ENCODE measurements at places on chromosomes 13 and 19.

DNA sequence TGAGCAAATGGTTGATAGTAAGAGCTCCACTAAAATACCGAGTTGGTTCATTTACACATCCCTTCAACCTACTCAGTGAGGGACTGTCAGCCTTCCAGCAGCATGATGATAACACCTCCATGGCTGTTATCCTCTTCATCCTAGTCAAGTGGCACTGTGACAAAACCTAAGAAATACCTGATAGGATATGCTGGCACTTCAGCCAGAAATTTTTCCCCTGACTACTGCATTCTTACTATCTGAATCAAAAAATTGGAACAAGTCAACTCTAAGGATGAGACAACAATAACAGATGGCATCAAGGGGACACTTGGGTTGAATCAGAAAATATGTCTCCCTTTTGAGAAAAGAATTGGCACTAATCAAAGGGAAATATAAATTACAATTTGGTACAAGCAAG, 193.9 kb downstream of the KCTD12 start:
- DNase-seq = no peak

DNA sequence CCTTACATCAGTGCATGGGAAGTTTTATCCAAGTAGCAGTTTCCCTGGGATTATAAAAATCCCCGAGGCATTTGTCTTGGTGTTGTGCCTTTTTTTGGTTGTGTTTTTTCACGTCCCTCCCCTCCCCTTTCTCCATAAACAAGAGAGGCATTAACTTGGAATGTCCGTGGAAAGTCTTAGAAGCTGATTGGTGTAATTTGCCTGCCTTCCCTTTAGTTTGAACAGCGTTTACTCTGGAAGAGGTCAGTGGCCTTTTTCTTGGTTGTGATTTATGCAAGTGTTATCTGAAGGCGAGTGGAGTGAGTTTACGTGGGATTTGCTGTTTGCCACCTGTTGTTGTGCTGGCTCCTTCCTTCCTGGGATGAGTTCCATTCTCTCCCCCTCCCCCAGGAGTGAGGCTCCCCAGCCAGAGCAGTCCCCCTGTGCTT, 7.2 kb downstream of the ACTN4 start:
- DNase-seq = no peak

DNA sequence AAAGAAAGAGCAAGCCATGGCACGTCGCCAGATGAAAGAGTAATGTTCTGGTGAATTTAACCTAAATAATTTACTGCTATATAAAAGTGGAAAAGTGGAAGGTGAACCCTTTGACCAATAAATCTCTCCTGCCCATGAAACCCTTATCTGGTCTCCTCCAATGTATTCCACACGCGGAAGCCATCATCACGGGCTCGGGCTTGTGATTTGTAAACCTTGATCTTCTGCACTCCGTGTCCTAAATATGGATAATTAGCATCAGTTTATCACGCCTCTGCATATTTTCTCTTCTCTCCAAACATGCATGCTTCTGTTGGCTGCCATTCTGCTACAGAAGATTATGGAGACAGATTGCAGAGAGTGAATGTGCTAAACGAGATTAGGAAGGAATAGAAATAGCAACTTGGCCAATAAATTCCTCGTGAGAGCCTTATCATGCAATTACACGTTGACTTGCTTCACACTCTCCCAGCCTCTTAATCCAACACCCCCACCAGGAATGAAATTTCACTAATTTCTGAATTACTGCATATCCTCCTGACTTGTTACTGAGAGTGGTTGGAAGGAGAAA, 34.5 kb downstream of the SOX1 start:
- no peak for DNase-seq

- no peak for DNase-seq
Measured at GRCh38 chr19:29107831-29108230, 105.1 kb downstream of the UQCRFS1 start.

DNA sequence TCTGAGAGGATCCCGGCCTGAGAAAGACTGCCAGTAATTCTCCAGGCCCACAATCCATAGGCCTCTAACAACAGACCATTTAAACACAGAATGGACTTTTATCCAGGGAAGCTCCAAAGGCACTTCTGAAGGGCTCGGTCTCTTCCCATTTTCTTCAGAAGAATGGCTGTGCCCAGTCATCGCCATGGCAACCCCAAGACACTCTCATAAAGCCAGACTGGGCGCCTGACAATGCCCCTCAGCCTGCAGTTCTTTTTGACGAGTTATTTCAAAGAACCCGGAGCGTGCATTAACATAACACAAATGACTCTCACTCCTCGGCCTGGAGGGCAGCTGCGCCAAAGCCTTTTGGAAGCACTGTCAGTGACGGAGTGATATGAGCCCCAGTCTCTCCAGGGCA, 61.0 kb downstream of the RASA3 start:
- DNase-seq = no peak

- DNase-seq = no peak
Measured at GRCh38 chr13:18936104-18936503, 245.5 kb downstream of the TUBA3C start.

DNA sequence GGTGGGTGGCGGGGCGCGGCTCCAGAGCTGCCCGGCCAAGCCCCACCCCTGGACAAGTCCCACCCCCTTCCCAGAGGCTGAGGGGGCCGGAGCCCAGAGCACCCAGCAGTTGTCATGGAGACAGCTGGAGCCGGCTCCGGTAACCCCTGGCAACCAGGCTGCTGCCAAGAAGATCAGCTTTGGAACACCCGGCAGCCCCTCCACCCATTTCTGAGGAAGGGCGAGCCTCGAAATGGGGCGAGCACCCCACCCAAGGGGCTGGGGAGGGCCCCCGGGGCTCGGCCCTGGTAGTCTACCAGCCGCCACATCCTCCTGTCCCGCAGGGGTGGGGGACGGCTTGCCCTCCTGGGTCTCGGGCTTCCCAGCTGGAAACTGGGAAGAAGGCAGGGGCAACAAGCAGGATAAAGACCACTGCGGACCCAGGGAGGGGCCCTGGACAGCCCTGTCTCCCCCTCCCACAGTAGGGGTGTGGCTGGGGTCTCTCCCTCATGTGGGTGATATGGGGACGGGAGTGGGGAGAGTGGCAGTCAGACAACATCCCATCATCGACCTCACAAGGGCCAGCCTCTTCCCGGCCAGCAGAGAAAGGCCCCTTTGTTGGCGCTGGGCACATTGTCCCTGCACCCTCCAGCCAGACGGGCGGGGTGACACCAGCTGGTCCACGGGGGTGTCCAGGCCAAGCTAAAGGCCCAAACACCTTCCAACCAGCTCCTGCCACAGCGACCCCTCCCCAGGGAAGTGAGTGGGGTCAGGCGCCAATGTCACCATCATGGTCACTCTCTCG, 1.5 kb downstream of the CERS1 start:
- no peak for DNase-seq

DNA sequence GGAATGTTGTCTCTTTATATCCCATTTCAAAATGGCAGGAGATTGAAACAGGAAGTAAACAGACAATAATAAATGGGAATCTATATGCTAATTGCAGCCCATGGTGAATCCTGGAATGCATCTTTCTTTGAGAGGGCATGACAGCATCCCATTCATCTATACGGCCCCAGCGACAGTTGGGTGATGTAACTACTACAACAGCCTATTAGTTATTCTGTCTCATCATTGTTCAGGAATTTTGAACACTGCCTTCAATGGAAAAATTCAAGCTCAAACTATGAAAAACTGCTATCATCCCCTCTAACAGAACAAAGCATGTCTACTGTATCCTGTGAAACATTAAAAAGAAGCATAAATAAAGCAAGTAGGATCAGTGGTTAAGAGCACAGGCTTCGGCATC, 262.1 kb downstream of the DCT start:
- no peak for DNase-seq

GRCh38 chr13:22596171-22596863, 584.5 kb upstream of the SGCG start:
- DNase-seq = no peak

DNA sequence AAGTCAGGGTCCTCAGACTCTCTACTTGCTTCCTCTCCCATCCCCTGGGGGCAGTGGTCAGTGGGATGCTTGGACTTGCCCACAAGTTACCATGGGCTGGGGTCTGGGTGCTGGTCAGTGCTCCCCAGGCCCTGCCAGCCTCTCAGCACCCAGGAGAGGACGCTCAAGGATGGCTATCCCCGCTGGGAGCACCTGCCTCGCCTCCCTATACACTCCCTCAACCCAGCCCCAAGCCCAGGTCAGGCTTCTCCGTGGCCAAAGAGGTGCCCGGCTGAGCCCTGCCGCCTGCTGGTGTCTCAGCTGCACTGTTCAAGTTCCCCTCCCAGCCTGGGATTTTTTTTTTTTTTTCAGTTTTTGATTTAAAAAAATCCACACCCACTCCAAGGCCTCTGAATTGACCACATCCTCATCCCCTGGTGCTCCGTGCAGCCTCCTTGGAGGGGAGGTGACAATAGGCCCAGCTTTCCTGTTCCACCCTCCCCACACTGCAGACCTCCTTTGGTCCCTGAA, 10.8 kb downstream of the F2RL3 start:
- peak; percentile 57 for DNase-seq

DNA sequence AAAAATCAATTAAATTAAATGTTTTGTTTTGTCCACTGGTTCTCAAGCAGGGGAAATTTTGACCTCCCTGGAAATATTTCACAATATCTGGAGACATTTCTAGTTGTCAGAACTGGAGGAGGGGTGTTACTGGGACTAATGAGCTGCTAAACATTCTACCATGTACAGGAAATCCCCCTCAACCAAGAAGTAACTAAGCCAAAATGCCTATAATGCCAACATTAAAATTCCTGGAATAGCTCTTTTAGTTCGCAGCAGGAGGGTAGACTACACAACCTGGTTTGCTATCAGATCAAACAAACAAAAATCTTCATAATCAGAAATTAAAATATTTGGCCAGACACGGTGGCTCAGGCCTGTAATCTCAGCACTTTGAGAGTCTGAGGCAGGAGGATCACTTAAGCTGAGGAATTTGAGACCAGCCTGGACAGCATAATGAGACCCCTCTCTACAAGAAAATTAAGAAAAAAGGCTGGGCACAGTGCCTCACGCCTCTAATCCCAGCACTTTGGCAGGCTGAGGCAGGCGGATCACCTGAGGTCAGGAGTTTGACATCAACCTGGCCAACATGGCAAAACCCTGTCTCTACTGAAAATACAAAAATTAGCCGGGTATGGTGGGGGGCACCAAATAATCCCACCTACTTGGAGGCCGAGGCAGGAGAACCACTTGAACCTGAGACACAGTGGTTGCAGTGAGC, 13.7 kb upstream of the SMARCA4 start:
- DNase-seq = no peak

DNA sequence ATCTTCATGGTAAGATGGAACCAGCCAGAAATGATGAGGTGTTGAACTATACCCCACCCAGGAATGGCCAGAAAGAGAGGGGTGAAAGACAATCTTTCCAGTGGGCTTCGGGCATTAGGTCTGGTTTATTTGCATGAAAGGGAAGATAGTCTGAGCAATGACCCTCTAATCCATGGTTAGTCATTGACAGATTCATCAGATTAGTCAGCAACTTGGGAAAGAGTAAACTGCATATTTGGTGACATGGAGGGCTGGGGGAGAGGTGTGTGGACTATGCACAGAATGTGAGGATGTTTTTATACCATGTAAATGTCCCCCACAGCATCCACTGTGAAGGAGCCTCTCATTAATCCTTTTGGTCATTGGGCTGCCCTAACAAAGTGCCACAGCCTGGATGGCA, 30.1 kb upstream of the USP12 start:
- DNase-seq = no peak

DNA sequence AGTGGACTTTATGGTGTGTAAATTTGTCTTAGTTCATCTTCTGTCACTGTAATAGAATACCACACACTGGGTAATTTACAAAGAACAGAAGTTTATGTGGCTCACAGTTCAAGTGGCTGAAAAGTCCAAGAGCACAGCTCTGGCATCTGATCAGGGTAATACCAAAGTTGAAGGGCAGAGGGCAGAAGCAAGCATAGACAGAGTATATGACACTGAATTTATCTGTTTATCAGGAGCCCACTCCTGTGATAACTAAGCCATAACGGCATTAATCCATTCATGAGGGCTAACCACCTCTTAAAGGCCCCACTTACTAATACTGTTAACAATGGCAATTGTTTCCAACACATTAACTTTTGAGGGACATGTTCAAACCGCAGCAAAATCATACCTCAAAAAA, 4.0 kb upstream of the RFXAP start:
- DNase-seq = no peak

GRCh38 chr19:44071824-44072542, at the start of gene ZNF284:
TSS of gene ZNF284 (plus strand) at chr19:44072159. CDS start at chr19:44076390, 4,231 bp downstream.
- DNase-seq = peak; percentile 90

DNA sequence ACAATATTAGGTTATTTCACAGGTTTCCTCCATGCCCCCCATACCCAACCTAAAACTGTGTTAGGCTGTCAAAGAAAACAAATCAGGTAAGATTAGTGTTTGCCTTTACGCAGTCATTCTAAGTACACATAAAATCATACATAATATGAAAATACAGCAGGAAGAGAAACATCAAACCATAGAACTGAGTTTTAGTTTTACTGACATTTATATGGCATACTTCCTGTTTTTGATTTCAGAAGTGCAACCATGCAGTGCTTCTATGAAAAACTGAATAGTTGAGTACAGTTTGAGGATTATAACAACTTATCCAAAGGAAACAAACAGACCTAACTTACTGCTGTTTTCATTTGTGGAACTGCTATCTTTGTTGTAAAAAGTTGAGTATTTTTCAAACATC, 91.3 kb downstream of the KCNRG start:
- DNase-seq = no peak

GRCh38 chr13:108495646-108496361, 133.6 kb upstream of the MYO16 start:
- DNase-seq = no peak

DNA sequence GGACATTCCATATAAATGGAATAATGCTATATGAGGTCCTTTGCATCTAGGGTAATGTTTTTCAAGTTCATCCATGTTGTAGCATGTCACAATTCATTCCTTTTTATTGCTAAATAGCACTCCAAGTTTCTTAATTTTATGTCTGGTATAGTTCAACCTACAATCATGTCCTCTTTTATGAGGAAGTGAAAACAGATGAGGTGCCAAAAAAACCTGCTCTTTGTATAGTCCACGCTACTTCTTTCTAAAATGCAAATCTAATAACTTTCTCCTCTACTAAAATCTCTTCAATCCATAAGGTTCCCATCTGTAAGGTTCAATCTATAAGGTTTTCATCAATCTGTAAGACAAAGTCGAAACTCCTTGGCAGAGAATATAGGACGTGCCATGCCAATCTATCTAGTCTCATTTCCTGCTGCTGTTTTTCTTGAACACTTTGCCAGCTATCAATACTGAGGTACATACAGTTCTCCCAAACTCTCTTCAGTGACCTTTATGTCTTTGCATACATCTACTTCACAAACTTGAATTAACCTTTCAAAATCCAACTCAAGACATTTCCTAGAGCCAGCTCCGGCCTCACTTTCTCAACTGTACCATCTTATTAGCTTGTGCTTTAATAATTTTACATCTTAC, 33.7 kb downstream of the INTS6 start:
- DNase-seq = no peak

GRCh38 chr13:23592596-23592995, 22.4 kb downstream of the TNFRSF19 start:
- no peak for DNase-seq

Measured in CD4-positive, alpha-beta T cell treated with Interleukin-1 beta for 1 hour (primary cell).